Hepatic stellate cell (primary cell): ENCODE measurements at places on chromosomes 4 and X.

- DNase-seq, result no peak
These were observed 52.5 kb upstream of the RPL34 start for GRCh38 chr4:108567831-108568230.

GRCh38 chrX:129653181-129653970 lies 1.4 kb downstream of the APLN start:
- DNase-seq, result no peak

DNA sequence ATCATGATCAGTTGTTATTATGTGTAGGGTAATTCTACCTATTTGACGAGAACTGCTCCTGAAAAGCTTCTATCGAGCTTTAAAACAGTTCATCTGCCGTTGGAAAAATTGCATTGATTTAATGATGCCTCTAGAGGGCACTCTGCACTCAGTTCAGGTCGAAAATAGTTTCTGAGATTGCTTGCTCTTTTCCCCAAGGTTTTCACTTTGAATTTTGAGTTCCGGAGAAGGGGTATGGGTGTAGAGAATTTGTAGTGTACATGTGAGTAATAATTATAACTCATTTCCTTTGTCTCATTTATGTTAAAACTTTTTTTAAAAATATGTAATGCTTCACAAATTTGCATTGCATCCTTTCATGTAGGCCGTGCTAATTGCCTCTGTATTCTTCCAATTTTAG lies 28.4 kb upstream of the TNIP3 start:
- no peak for DNase-seq

DNA sequence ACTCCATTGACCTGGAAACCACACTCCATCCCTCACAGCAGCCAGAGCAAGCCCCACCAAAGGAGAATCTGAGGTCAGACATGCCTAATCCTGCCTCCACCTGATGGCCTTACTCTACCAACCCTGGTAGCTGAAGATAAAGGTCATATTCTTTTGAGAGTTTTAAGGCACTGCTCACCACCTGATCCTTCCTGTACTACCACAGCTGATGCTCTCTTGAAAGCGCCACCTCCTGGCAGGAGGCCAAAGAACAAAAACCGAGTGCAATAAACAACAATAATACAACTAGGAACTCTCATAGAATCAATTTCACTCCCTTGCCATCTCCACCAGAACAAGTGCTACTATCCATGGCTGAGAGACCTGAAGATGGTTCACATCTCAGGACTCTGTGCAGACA lies 301.6 kb downstream of the NAF1 start:
- DNase-seq, result no peak

GRCh38 chr4:14000091-14000814 lies 372.7 kb upstream of the BOD1L1 start:
- no peak for DNase-seq

DNA sequence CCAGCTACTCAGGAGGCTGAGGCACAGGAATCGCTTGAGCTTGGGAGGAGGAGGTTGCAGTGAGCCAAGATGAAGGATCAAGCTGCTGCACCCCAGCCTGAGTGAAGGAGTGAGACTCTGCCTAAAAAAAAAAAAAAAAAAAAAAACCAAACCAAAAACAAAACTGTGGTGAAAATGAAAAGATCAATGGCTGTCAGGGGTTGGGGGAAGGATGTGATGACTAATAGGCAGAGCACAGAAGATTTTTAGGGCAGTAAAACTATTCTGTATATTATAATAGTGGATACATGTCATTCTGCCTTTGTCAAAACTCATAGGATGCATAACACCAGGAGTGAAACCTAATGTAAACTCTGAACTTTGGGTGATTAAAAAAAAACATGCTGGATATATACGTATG lies 69.9 kb upstream of the ELOVL6 start:
- no peak for DNase-seq

DNA sequence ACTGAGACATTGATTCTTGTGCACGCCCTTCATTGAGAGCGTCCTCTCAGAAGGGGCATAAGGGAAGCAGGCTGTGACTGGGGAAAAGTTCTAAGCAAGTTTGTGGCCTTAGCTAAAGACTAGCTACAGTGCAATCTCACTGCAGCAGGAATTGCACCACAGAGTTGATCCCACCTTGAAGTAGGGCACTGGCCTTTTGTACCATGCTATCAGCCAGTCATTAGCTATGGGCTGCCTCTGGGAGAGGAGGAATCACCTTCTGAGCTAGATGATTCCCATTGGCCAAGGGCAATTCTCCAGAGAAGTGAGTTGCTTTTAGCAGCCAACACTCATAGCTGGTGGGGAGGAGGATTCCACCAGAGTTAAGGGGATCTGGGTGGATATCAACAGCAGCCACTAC lies 142.6 kb upstream of the SCML1 start:
- no peak for DNase-seq
